ENCODE measurements at places on chromosomes 2 and 18. TPM values are rescaled to one million over a fixed set of nuclear protein-coding genes. Genes with fewer than 3 reads are reported as not detected.

The TMEM198 gene
- polyA plus RNA-seq, result 9.5 TPM

The GPR45 gene
- not detected for polyA plus RNA-seq

The GPR35 gene
- polyA plus RNA-seq, result 0.60 TPM

The ALKAL2 gene
- polyA plus RNA-seq, result 16.4 TPM

The SPR gene
- 57.6 TPM for polyA plus RNA-seq

The LINC00305 gene
- polyA plus RNA-seq, result not detected
